ENCODE measurements at places on chromosomes 3 and 15. TPM values are rescaled to one million over a fixed set of nuclear protein-coding genes. Genes with fewer than 3 reads are reported as not detected.

DNA sequence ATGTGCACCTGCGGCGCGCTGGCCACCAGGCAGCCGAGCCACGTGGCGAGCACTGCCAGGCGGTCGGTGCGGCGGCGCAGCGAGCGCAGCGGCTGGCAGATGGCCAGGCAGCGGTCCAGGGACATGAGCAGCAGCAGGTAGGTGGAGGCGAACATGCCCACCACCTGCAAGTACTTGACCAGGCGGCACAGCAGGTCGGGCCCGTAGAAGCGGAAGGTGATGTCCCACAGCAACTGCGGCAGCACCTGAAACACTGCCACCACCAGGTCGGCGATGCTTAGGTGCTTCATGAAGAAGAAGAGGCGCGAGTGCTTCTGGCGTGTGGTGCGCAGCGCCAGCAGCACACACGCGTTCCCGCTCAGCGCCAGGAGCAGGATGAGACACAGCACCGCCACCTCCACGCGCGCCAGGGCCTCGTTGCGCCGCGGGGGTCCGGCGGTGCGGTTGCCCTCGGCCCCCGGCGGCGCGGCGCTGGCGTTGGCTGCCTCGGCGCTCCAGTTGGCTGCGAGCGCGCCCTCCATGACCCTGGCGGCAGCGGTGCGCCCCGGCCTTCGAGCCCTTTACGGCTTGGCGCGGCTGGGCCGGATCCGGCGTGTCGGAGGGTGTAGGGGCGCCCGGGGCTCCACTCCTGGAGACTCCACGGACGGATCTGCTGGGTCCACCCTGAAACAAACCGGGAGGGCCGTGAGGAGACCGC lies 1.6 kb downstream of the OXTR start:
- no peak overlapping the region for H3K4me3 ChIP-seq
- peaks cover 3% of the 10 kb centered on the region for H3K36me3 ChIP-seq
- peak; percentile 11 for DNase-seq
- H3K27ac ChIP-seq: no peak overlapping the region

DNA sequence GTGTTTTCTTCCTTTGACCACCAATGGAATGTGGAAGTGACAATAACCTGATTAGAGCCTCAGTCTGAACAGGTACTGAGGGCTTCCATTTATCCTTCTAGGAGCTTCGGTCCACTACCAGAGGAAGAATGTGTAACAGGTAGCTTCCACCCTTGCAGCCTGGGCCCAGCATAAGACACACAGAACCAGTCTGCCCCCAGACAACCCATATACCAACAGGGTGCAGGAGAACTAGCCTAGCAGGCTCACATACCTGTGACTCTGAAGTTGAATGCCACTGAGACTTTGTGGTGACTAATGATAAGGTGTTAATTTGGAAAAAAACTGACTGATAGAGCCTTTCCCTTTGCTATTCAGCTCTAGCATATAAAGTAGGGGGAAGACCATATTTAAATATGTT lies 166.2 kb downstream of the NEK10 start:
- DNase-seq: no peak
- H3K36me3 ChIP-seq: no peaks in the 10 kb centered on the region
- H3K4me1 ChIP-seq: no peaks in the 10 kb centered on the region

DNA sequence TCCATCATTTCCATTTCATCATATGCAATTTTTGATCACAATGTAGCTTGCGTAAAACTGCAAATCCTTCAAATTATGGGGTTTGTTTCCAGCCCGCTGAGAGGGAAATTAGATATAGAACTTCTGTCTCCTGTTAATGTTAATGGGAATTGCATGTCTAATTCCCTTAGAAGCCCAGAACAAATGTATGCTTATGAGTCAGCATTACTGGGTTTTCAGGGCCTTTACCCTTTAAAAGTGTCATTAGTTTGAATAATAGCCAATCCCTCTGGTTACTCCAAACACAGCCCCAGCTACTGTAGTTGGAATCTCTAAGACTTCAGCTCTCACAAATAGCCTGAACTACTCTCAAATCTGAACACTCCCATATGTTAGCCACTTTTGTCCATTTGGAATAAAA lies 439.4 kb downstream of the C3orf38 start:
- no peaks in the 10 kb centered on the region for H3K27me3 ChIP-seq
- DNase-seq: no peak
- H3K36me3 ChIP-seq: no peaks in the 10 kb centered on the region
- no peak overlapping the region for H3K27ac ChIP-seq
- no peaks in the 10 kb centered on the region for H3K4me1 ChIP-seq

DNA sequence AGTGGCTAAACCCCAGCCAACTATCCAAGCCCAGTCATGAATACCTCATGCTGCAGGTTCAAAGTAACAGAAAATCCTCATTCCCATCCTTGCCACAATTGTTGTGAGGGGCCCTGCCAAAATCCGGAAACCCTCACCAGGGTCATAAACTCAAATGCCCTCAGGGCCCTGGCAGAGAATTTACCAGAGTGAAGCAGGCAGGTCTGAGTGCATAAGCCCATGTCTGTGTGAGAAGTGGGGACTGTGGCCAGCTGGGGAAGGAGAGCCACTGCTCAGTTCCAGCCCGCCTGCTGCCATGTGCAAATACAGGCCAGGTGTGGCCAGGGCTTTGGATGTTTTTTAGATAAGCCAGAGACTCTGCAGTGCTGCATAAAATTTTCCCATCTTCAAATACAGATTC lies 7.0 kb downstream of the CEP152 start:
- no peaks in the 10 kb centered on the region for H3K27me3 ChIP-seq
- H3K4me1 ChIP-seq: peaks cover 10% of the 10 kb centered on the region
- DNase-seq: no peak
- H3K4me3 ChIP-seq: no peak overlapping the region

The CNTN6 gene
- total RNA-seq: not detected

The CACNA1D gene
- total RNA-seq: 0.17 TPM

The MAP1A gene
- total RNA-seq: 70.4 TPM

- no peaks in the 10 kb centered on the region for H3K36me3 ChIP-seq
- no peaks in the 10 kb centered on the region for H3K4me1 ChIP-seq
- no peak within 1 kb of the TSS for H3K4me3 ChIP-seq
- DNase-seq: no peak
- no peaks in the 10 kb centered on the region for H3K27me3 ChIP-seq
Measured at GRCh38 chr3:46242120-46242519, at the start of gene CCR3. TSS of gene CCR3 (plus strand) at chr3:46242460. CDS start at chr3:46265159, 22,699 bp downstream.

GRCh38 chr3:148315756-148316155 lies 381.9 kb upstream of the AGTR1 start:
- no peak overlapping the region for H3K27ac ChIP-seq
- H3K36me3 ChIP-seq: no peaks in the 10 kb centered on the region
- no peaks in the 10 kb centered on the region for H3K27me3 ChIP-seq
- H3K4me3 ChIP-seq: no peak overlapping the region

GRCh38 chr3:152056987-152057386 lies 183.5 kb downstream of the SUCNR1 start:
- no peak overlapping the region for H3K4me3 ChIP-seq
- no peak overlapping the region for H3K27ac ChIP-seq
- no peaks in the 10 kb centered on the region for H3K27me3 ChIP-seq
- no peaks in the 10 kb centered on the region for H3K4me1 ChIP-seq

The TTC23 gene
- 30.4 TPM for total RNA-seq

DNA sequence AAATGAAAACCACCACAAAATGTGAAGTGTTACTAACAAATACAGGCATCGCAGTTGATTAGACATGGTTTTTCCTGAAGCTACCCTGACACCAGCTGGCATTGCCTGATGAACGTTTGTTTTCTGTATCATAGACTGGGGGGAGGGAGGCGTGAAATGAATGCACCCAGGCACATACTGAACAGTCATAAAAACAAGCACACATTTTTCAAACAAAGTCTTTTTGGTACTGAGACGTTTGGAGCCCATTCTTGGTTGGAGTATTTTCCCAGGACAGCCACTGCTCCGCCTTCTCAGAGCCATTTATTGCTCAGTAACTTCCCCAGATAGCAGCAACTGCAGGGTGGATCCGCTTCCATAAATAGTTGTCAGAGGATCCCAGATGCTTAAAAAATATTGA lies 52.4 kb downstream of the KLF13 start:
- no peak overlapping the region for H3K4me3 ChIP-seq
- peaks cover 2% of the 10 kb centered on the region for H3K36me3 ChIP-seq
- H3K4me1 ChIP-seq: no peaks in the 10 kb centered on the region
- no peak for DNase-seq

DNA sequence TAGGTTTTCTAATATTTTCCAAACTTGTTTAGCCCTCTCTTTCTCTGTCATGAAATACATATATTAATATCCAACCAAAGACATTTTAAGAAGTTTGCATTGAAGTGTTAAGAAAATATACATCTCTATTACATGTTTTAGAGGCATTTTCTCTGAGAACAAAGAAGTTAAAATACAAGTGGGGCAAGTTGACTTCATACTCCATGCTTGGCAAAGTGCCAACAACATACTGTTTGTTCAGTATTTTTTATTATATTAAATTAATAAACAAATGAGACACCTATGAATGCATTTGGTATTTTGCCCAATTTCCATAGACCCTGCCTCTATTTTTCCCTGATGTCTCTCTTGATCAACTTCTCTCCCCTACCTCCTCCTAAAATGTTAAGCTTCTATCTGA lies 232.8 kb upstream of the MRPL3 start:
- no peaks in the 10 kb centered on the region for H3K36me3 ChIP-seq
- H3K4me3 ChIP-seq: no peak overlapping the region
- no peaks in the 10 kb centered on the region for H3K4me1 ChIP-seq
- no peak overlapping the region for H3K27ac ChIP-seq
- no peaks in the 10 kb centered on the region for H3K27me3 ChIP-seq

The THUMPD3 gene
- 59.9 TPM for total RNA-seq

The NRROS gene
- under 0.01 TPM for total RNA-seq

DNA sequence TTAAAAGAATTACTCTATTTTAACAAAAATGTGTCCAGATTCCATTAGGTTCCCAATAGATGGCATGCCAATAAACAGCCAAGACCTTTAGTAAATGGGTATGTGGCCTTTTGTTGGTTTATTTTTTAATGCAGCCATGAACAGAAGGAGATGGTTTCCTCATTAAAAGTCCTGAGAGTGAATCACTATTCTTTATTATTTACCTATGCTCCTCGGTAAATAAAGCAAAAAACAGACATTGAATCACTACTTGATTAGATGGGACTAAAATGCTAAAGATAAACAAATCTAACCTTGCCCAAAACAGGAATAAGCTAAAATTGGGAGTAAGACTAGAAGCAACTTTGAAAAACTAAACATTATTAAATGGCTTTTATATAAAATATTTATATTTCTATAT lies 94.2 kb downstream of the TNIK start:
- H3K4me1 ChIP-seq: no peaks in the 10 kb centered on the region
- no peak overlapping the region for H3K4me3 ChIP-seq
- H3K27ac ChIP-seq: no peak overlapping the region
- no peaks in the 10 kb centered on the region for H3K36me3 ChIP-seq
- no peak for DNase-seq

DNA sequence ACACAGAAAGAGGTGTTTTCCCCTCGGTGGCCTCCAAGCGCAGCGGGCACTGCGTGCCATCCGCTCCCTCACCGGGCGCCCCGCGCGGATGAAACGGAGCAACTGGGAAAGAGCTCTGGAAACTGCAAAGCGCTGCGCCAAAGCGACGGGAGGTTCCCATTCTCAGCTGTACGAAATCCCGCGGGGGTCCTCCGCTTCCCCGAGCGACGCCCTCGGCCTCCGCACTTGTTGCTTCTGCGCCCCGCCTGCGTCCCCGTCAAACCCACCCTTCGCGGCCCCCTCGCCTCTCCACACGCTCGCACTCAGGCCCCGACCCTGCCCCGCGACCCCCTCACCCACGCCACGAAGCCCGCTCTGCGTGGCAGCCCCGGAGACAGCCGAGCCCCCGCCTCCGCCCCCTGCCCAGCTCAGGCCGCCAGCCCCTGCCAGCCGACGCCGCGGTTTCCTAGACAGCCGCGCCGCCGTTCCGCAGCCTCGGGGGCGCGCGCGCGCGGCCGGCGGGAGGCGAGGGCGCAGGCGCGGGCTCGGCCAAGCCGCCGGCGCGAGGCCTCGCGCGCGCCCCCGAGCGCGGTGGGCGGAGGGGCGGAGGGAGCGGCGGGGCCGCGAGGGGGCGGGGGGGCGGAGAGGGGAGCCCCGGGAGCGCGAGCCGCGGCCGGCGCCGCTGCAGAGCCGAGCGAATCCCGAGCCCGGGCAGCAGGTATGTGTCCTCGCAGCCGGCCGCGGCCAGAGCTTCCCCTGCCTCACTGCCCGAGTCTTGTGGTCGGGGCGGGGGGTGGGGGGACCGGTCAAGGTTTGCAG lies at the start of gene TMEM266:
TSS of gene TMEM266 (plus strand) at position 666 of the 798 bp plus-strand sequence. CDS start 74,279 bp downstream, outside the sequence.
- no peak within 1 kb of the TSS for H3K27ac ChIP-seq
- H3K36me3 ChIP-seq: no peaks in the 10 kb centered on the region
- peak; percentile 26 for DNase-seq
- peaks cover 45% of the 10 kb centered on the region for H3K27me3 ChIP-seq
- peak within 1 kb of the TSS; percentile 52 for H3K4me3 ChIP-seq
- peaks cover 4% of the 10 kb centered on the region for H3K4me1 ChIP-seq

DNA sequence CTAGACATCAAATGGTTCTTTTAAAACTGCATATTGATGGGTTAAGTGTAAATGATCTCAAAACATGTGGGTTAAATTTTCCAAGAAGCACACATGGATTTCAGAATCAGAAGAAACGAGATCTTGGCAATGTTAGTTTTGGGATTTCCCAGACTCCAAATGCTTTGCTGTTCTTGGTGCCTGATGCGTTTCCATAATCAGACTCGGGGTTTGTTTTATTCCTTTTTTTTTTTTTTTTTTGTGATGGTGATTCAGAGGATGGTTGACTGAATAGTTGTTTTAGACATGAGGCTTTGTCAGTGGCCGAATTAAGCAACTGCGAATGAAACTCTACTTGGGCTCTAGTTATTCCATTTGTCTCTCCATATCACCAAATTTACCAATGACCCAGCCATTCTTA lies 52.2 kb upstream of the FAM98B start:
- no peak overlapping the region for H3K4me3 ChIP-seq
- H3K4me1 ChIP-seq: peaks cover 7% of the 10 kb centered on the region
- H3K27ac ChIP-seq: no peak overlapping the region

The PLA2G4B gene
- total RNA-seq: 1.3 TPM

DNA sequence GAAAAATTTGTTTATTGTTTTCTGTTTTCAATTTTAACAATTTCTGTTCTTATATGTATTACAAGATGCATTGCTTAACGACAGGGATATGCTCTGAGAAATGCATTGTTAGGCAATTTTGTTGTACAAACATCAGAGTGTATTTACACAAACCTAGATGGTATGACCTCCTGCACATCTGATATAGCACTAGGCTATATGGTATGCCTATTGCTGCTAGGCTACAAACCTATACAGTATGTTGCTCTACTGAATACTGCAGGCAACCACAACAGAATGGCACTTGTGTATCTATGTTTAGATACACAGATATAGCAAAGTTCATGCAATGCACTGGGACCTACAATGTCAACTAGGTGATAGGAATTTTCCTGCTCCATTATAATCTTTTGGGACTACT lies 70.1 kb downstream of the SUCNR1 start:
- no peak overlapping the region for H3K4me3 ChIP-seq
- DNase-seq: no peak
- H3K27me3 ChIP-seq: no peaks in the 10 kb centered on the region
- no peaks in the 10 kb centered on the region for H3K36me3 ChIP-seq
- peaks cover 4% of the 10 kb centered on the region for H3K4me1 ChIP-seq

The RRP9 gene
- 19.7 TPM for total RNA-seq

The POLQ gene
- total RNA-seq: 4.1 TPM

The CHMP2B gene
- 20.6 TPM for total RNA-seq

DNA sequence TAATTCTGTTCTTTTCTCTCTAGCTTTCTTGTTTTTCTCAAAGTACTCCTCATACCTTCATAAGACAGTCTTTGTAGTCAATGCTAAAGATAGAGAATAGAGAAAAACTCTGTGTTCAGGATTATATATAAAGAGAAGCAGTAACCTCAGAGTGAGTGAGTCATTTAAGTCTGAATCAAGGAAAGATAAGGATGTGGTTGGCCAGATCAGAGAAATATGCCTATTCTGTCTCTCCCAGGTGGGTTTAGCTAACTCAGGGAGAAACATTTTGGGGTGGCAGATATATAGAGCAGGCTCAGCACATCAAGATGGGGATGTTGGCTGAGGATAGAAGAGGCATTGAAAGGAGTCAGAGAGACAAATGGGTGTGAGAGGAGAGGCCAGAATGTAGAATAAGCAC lies 31.4 kb downstream of the GTF2E1 start:
- H3K27me3 ChIP-seq: no peaks in the 10 kb centered on the region
- H3K4me3 ChIP-seq: no peak overlapping the region
- H3K36me3 ChIP-seq: peaks cover 2% of the 10 kb centered on the region
- no peak overlapping the region for H3K27ac ChIP-seq

All from fibroblast of lung (primary cell).